ENCODE measurements at places on chromosomes 4 and X. TPM values are rescaled to one million over a fixed set of nuclear protein-coding genes. Genes with fewer than 3 reads are reported as not detected.

MID1IP1 gene
- polyA plus RNA-seq: 19.2 TPM

KLKB1 gene
- polyA plus RNA-seq: 0.72 TPM

DNA sequence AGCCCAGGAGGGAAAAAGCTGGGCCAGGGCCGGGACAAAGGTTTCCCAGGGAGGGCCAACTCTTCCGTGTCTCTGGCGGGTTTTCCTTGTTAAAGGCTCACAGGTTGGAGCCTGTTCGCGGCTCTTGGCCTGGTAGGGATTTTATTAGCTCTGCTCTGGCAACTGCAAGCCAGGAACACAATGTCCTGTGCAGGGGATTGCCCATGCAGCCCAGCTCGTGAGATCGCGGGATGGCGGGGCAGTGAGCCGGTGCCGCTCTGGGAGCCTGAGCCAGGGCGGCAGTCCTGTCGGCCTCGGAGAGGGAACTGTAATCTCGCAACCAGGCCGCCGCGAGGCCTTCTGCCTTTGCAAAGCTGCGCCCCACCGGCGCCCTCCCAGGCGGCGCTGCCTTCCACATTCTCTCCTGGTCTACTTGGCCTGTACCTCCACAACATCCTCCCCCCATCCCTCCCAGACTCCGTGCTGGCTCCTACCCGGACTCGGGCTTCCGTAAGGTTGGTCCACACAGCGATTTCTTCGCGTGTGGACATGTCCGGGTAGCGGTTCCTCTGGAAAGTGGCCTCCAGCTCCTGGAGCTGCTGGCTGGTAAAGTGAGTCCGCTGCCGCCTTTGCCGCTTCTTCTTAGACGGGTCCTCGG lies 2.1 kb downstream of the PITX2 start:
- no peak for DNase-seq

DNA sequence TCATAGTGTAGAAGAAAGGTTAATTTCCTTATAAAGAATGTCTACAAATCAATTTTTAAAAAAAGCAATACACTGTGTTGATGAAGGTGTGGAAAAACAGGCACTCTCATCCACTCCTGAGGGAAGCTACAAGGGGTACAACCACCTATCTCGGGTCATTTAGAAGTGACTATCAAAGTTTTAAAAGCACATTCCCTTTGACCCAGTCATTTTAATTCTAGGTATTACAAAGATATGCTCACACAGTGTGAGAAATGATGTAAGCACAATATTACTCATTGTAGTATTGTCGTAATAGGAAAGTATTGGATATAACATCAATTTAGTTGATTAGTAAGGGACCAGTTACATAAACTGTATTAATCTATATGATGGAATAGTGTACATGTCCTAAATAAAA lies 7.4 kb upstream of the HCCS start:
- no peak for DNase-seq

DNA sequence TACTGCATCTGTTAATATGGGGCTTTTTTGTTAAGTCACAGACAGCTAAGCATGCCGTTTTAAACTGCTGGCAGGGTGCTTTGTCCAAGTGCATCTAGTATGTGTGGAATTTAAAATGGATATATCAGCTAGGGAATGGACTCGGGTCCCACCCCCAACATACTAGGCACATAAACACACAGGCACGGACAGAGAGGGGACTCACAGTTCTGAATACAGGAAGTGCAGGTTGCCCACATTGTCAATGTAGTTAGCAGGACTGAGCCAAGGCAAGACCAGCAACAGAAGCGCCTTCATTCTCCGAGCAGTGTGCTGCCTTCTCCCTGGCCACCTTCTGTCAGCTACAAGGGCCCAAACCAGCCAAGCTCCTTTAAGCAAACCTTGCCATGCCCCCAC lies 33.6 kb downstream of the LNX1 start:
- DNase-seq: no peak

DNA sequence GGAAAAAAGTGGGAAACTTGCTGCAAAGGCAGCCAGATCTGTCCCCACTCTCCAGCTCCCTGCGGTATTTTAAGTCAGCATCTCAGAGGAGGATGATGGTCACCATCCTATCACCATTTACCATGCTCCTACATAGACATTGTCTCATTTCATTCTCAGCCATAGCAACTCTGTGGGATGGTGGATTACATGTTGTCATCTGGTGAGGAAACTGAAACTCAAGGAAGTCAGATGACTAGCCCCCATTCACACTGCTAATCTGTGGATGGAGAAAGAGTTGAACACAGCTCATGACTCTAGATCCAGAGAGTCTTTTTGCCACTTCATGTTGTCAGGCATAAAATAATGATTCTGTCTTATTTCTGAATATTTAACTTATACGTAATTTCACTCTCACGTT lies 323.5 kb downstream of the PTTG2 start:
- no peak for DNase-seq

DNA sequence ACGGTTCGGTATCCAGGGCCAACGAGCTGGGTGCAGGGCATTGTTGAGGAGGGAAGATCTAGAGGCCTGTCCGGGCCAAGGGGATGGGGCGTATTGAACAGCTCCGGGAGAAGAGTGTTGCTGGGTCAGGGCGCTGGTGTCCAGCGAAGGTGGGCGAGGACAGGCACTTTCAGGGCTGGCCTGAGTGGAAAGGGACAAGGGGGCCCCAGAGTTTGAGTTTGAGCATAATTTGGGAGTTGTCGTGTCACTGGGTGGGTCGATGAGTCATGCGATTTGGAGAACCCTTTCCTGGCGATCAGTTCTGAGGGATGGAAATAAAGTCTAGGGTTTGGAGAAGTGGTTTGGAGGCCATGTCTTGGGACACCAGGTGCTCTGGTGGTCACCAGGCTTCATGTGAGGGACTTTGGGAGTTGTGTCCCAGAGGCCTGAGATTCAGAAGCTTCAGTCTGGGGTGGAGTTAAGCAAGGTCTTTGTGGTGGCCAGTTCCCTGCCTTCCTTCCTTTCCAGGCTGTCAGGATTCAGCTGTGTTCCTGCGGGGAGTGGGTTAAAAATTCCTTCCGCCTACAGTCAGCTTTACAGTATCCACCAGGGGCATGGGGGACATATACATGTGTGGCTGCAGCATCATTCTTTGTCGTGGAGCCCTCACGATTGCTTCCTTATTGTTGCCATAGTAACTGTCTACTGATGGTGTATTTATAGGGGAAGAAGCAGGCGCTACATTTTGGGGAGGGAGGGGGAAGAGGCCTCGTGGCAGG lies 504 bp downstream of the PRRG3 start:
- DNase-seq: no peak

- no peak for DNase-seq
Observed at GRCh38 chrX:6708041-6708440, 173.1 kb upstream of the VCX3A start.

DNA sequence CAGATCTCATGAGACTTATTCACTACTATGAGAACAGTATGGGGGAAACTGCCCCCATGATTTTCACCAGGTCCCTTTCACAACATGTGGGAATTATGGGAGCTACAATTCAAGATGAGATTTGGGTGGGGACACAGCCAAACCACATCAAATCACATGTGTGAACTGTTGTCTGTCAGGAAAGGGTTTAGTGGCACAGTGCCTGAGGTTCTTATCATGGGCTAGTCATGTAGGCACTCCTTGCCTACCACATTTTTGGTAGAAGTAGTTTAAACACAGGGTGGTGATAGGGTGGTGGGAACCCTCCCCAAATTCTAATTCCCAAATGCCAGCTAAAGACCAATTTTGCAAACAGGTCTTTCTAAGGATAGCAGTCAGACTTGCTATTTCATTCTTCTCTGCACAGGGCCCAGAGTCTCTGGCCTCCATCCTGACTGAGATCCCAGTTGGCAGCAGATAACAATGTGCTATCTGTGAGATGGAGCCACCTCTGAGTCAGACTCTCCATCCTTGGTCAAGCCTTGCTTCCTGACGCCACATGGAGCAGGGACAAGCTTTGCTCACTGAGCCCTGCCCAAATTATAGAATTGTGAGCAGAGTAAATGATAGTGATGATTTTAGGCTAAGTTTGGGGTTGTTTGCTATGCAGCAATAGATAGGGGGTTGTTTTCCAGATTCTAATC lies 33.5 kb upstream of the SETD7 start:
- DNase-seq: no peak

GRCh38 chr4:183342541-183343533 lies 20.6 kb upstream of the CLDN24 start:
- no peak for DNase-seq

- DNase-seq: no peak
Observed at GRCh38 chr4:102593147-102593546, 92.0 kb downstream of the NFKB1 start.

GRCh38 chr4:48112017-48112667 lies 21.9 kb downstream of the TXK start:
- DNase-seq: no peak
